ENCODE measurements at places on chromosomes 5 and 9.

- peak; percentile 80 for DNase-seq
Measured at GRCh38 chr9:87497604-87498045, at the start of gene DAPK1. TSS of gene DAPK1 (plus strand) at chr9:87497867. CDS start at chr9:87499078, 1,211 bp downstream.

DNA sequence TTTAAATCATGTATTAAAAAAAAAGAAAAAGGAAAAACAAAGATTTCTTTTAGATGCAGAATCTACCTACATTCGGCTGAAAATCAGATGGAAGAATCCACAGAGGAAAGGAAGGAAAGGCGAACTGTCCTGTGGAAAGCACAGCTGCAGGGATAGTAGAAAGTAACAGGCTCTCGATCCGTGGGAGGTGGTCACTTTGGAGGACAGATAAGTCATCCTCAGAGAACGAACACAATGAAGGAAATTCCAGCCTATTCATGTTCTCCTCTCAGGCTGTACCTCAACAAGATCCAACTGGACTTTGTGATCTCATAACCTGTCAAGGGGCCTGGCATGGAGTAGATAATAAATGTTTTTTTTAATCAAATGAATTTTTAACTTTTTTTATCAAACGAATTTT is 72.8 kb downstream of the NR6A1 start:
- DNase-seq: no peak

DNA sequence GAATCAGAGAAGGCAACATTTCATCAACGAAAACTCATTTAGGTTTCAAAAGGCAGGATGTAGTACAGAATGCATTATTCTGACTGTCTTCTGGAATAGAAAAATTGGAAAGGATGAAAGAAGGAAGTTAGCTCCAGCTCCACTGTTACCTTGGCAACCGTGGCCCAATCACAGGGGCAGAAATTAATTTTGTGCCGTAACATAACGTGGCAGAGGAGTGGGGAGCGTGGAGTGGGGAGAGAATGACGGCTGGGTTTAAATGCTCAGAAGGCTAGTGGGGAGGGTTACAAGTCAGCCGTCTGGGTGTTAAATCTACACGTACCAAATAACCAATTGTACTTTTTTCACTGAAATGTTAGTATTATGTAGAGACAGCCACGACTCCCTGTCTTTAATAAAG is 32.3 kb upstream of the EQTN start:
- peak; percentile 65 for DNase-seq

GRCh38 chr9:132207839-132208615 is 46.2 kb downstream of the NTNG2 start:
- DNase-seq: no peak

- DNase-seq: no peak
Measured at GRCh38 chr5:109938453-109938852, 248.7 kb downstream of the MAN2A1 start.

GRCh38 chr5:61370506-61370905 is 38.4 kb downstream of the ZSWIM6 start:
- no peak for DNase-seq

DNA sequence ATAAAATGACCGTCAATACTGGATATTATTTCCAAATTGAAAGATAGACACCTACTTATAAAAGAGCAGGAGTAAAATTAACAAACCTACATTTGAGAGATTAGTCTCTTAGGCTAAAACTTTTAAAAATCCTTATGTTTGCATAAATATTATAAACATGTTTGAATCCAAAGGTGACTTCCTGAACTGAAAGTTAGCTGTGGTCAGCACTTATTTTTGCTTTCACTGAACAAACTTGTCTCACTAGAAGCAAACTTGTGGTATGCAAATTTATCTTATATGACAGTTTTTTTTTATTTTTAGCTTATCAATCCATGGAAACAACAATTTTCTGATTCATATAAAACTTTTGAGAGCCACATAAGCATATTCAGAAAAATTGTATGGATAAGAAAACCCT is 502.6 kb upstream of the COX7C start:
- DNase-seq: no peak

DNA sequence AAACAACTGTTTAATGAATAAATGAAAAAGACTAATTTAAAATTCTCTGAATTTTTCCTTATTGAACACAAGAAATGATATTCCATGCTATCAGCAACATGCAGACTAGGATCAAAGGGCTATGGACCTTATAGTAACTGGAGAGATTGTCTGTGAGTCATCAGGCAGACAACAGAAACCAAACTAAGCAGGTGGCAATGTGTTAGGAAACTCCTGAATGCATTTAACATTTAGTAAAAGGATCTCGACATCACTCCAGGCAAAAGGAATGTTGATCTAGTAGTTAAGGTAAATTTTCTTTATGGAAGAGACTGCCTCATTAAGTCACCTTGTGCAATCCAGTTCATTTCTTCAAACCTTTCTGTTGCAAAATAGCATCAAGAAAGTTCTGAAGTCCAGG is 58.4 kb downstream of the ARL15 start:
- no peak for DNase-seq

- peak; percentile 56 for DNase-seq
Measured at GRCh38 chr5:73204332-73204731, 31.3 kb downstream of the TMEM174 start.

DNA sequence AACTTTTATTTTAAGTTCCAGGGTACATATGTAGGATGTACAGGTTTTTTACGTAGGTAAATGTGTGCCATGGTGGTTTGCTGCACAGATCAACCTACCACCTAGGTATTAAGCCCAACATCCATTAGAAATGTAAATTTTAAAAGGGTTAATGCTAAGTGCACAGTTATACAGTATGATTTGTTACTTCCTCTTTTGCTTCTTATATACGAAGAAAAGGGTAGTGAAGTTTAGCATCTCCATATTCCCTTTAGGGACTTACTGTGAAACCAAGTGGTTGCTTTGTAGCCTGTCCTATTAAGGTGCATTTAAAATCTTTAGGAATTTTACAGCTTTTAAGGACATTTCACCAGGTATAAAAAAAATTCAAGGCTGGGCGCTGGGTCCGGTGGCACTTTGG is 46.4 kb downstream of the RBM27 start:
- DNase-seq: no peak

Data from muscle of leg (tissue), 16 donors.